ENCODE measurements at places on chromosomes 1 and 21.
A peak's percentile ranks its signal among the peaks of the same experiment; 100 is the strongest.

DNA sequence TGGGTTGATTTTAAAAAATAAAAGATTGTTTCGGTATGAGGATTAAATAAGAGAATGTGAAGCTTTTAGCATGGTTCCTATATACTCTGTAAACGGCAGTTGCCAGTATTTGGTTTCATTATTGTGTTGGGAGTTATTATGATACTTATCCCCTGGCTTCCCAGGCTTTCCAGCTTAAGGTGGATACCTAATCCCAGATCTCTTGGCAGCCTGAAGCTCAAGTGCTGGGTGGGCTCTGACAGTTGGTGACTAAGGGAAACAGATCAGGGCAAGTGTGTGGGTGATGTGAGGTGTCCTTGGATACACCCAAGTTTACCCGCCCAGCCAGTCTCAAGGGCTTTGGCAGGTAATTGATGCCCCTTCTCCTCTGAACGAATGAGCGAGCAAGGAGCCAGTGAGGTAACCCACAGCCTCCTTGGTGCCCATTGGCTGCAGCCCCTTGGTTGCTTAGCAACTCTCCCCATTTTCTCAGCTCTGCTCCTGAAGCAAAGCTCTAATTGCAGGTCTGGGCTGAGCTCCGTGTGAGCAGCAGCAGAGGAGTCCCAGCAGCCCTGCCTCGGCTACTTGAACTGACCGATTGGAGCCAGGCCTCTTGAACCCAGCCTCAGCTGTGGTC lies 6.1 kb downstream of the IPO13 start:
- DNase-seq, result no peak

DNA sequence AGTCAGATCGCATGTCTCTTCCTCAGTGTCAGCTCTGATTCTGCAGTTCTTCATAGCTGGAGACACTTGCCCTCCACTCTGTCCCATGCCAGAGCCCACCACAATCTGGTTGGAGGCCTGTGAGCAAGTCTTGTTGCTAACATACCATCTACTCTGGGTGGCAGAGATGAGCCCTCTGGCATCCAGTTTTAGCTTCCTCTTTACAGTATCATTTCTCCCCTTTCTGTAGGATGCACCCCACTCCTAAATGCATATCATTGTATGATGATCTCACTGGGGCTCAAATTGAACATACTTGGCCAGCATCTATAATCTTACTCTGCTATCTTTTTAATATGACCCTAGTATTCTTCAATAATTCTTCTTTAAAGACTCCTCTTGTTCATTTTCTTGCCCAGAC lies 16.9 kb downstream of the PCNX2 start:
- no peak for DNase-seq

GRCh38 chr1:155176544-155177071 lies 3.0 kb downstream of the TRIM46 start:
- DNase-seq, result peak; percentile 70

GRCh38 chr1:53644496-53644895 lies 94.5 kb downstream of the GLIS1 start:
- DNase-seq, result no peak

- DNase-seq, result no peak
Measured at GRCh38 chr1:101826416-101826815, 170.3 kb downstream of the OLFM3 start.

GRCh38 chr1:217599154-217599553 lies 31.7 kb downstream of the GPATCH2 start:
- DNase-seq, result no peak

- DNase-seq, result no peak
Measured at GRCh38 chr1:109849655-109850054, 61.0 kb upstream of the CSF1 start.

- DNase-seq, result no peak
Measured at GRCh38 chr1:19166066-19166465, 44.0 kb downstream of the UBR4 start.

DNA sequence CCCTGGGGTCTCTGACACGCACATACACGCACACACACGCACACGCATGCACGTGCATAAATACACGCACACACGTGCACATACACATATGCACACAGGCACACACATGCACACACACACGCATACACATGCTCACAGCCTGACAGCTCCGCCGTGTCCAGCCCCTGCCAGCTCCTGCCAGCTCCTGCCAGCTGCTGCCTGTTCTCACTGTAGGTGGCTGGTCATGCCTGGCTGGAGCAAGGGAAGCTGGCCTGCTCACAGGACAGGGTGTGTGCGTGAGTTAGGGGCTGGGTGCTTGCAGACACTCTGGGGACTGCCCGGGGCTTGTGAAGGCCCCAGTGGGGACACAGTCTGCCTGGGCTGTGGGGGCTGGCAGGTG lies 4.9 kb downstream of the PLCH2 start:
- DNase-seq, result no peak

DNA sequence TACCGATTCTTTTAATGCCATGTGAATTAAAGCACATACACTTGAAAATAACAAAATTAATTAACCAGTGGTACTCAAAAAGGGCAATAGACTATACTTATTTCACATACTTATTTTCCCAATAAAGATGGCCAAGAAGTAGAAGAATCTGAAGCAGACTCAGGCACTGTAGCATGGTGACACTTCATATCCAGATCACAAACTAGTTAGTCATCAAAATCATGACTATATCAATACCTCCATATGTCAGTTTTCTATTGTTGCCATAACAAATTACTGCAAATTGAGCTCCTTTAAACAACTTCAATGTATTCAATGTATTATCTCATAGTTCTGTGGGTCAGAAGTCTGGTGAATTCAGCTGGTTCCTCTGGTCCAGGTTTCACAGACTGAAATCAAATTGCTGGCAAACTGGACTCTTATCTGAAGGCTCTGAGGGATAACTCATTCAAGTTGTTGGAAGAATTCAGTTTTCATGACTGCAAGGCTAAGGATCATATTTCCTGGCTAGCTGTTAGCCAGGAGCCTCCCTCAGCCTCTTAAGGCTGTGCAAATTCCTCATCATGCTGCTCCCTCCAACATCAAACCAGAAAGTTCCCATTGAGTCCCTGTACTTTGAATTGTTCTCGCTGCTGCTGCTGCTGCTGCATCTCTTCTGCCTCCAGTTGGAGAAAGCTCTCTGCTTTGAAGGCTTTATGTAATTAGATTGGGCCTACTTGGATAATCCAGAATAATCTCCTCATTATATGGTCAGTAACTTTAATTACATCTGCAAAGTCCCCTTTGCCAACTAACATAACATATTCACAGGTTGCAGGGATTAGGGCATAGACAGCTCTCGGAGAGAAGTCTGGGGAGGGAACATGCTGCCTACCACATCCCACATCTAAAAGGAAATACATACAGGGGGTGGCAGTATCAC lies 91.5 kb downstream of the MRPL39 start:
- DNase-seq, result no peak

- no peak for DNase-seq
Measured at GRCh38 chr1:196193896-196194559, 414.2 kb downstream of the KCNT2 start.

DNA sequence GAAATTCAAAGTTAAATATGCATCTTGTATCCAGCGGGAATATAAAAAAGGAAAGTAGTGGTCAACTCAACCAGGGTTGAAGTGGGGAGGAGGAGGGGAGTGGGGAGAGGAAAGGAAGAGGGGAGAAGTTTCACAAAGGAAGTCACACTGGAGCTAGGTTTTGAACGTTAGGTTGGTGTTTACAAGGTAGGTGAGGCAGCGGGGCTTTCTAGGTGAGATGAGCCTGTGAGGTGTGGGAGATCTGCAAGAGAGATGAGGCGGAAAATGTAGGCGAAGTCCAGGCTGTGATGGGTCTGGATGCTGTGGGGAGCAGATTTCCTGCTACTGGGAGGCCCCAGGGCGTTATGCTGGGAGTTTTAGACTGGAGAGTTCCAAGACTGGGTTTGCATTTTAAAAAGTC lies 36.1 kb upstream of the IL20 start:
- no peak for DNase-seq

DNA sequence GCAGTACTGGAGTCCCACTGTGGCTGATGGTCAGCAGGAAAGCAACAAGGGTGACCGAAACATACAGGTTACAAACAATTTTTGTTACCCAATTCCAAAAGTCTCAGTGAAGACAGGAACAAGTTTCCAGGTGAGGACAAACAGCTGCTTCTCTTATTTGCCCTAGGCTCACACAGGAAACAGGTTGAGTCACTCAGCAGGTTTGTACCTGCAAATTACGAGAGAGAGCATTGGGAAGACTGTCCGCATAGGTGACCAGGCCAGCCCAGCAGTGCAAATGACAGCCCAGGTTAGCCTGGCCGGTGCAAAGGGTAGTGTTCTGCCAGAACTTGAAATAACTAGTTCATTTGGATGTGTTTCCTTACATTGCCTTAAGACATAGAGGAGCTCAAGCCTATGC lies 40.0 kb upstream of the DSCAM start:
- no peak for DNase-seq

- no peak for DNase-seq
Measured at GRCh38 chr1:201626629-201627275, 87.8 kb downstream of the NAV1 start.

GRCh38 chr1:111129376-111129775 lies 10.5 kb downstream of the DRAM2 start:
- no peak for DNase-seq

- peak; percentile 15 for DNase-seq
Measured at GRCh38 chr1:182430263-182431068, 19.5 kb upstream of the RGSL1 start.

DNA sequence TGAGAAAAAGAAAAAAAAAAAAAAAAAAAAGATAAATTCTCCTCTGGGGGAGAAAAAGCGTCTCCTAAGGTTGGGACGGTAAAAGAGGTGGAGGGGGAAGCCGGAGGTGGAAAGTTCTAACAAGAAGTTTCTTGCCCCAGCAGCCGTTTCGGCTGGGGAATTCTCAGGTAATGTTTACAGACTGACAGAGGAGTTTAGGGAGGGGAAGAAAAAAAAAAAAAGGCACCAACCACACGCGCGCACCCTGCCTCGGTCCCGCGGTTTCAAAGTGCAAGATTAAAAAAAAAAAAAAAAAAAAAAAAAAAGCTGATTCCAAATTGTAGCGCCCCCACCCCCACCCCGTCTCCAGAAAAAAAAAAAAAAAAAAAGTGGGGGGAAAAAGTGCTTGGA lies 504 bp downstream of the DHRS3 start:
- no peak for DNase-seq

- no peak for DNase-seq
Measured at GRCh38 chr21:31143036-31143435, 104.8 kb upstream of the KRTAP19-8 start.

DNA sequence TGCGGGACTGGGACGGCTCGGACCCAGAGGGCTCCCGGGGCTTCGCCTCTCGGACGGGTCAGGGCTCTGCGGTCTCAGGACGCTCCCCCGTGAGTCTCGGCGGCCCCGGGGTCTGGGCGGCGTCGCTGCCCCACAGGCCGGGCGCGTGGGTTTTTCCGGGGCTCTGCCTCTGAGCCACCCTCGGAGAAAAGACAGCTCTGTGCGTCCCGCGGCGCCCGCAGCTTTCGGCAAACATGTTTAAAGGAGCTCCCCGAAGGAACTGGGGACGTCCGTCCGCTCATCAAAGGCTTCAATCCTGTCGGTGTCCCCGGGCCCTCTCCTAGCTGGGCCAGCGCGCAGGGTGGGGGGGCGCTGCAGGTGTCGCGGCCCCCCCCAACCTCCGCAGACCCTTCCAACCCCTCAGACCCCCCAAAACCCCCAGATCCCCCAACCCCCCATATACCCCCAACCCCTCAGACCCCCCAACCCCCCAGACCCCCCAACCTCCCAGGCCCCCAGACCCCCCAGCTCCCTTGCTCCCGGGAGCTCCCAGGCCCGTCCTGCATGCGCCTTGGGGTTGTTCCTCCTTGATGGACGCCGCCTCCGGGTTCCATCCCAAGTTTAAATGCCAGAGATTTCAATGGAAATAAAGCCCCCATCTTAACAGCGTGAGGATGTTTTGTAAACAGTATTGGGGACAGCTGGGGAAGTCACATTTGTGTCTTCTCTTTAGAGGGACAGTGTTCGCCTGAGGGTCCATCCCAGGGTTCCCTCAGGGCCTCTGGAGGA lies 996 bp upstream of the C1orf159 start:
- DNase-seq, result peak; percentile 31

- DNase-seq, result no peak
Measured at GRCh38 chr21:27475363-27475955, 508.6 kb upstream of the ADAMTS5 start.

DNA sequence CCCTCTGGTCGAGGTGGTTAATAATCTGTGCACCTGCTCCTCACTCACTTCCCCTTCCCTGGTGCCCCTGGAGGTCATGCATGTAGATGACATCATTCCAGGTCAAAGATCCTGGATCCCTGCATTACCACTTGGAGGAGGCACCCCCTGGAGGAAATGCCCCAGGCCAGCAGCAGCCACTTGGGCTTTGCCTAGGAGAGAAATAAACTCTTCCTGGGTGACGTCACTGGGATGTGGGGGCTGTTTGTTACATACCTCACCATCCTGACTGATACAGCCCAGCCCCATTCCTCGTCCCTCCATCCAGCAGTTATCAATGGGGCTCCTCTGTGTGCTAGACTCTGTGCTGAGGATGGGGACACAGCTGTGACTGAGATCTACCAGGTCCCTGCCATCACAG lies 433.6 kb downstream of the PTPRU start:
- no peak for DNase-seq

- DNase-seq, result no peak
Measured at GRCh38 chr1:105427543-105427942, 1628.9 kb upstream of the PRMT6 start.

DNA sequence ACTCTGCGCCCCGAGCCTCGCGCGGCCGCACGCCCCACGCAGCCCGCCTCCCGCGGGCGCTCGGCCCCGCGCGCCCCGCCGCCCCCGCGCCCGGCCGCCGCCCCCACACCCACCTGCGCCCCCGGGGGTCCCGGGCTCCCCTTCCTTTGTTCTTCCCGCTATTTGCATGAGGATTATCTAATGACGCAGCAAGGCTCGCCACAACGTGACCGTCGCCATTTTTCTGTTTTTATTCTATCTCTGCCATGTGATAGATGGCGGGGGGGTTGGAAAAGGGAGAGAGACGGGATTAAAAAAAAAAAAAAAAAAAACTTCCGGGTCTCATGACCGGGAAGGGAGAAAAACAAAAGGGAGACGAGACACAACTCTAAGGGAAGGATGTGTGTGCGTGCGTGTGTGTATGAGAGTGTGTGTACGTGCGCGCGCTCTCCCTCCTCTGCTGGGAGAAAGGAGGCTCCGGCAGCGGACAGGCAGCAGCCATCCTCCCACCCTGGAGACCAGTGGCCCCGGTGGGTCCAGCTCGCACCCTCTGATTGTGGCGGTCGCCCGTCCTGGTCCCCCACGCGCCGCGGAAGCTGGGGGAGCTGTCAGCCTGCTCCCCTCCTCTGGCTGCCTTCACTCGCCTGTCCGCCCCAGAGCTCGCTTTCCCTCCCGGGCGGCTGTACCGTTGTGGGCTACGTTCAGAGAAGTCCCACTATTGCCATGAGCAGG lies 80.4 kb upstream of the AK4 start:
- DNase-seq, result peak; percentile 34
